ENCODE measurements at places on chromosomes 3 and 15.

- no peak for DNase-seq
Observed at GRCh38 chr15:61086756-61087155, 142.3 kb downstream of the RORA start.

DNA sequence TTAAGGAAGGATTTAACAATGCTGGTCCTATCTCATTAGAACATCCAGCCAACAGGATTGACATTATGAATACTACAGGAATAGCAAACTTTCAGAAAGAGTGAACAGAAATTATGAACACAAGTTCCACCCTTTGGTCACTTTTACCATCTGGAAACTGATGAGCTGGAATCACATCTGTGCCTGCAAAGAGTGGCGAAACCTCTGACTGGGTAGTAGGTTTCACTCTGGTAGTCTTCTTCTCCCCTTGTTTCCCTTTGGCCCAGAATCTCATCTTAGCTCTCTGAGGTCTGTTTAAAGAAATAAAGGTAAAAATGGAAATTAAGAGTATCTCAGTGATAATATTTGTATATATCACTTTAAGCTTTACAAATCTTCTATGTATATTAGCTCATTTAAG is 73.1 kb downstream of the NR2E3 start:
- DNase-seq = no peak

GRCh38 chr3:100030914-100031425 is 83.3 kb downstream of the FILIP1L start:
- no peak for DNase-seq

DNA sequence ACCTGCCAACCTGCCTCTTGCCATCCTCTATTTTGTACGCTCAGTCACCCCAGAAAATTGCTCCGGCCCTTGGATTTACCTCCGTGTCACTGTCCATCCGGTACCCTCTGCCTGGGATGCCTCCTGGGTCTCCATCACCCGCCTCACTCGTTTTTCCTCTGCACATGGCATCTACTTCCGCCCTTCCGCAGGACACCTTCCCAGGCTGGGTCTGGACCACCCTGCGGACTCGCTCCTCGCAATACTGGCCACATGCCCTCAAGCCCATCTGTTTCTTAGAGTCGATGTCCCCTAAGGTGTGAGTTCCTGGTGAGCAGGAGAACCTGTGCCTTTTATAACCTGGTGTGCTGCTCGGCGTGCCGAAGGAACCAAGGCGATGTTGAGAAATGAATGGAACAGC is 58.5 kb downstream of the APBA2 start:
- no peak for DNase-seq

- no peak for DNase-seq
Observed at GRCh38 chr3:28039234-28039633, 202.2 kb upstream of the CMC1 start.

- no peak for DNase-seq
Observed at GRCh38 chr3:3800080-3800455, 837 bp downstream of the LRRN1 start.

GRCh38 chr15:43270676-43271306 is 4.1 kb upstream of the TGM5 start:
- DNase-seq = no peak

All from stimulated activated CD4-positive, alpha-beta T cell treated with anti-CD3 and anti-CD28 coated beads, Interleukin-12 subunit alpha, Interleukin-12 subunit beta, amount 100 ng/mL, for 48 hours (primary cell).